Smooth muscle cell of the pulmonary artery (primary cell): ENCODE measurements at places on chromosomes 11 and 22. TPM values are rescaled to one million over a fixed set of nuclear protein-coding genes. Genes with fewer than 3 reads are reported as not detected.

Gene GGA1
- total RNA-seq, result 39.5 and 47.0 TPM in 2 replicates

Gene DDX6
- 130 and 153 TPM in 2 replicates for total RNA-seq

Gene SCN2B
- 0.03 and 0.13 TPM in 2 replicates for total RNA-seq

Gene WNT11
- 0.52 TPM in 1 of 2 replicates, not detected in the other for total RNA-seq

Gene PKP3
- total RNA-seq, result 0.56 and 0.65 TPM in 2 replicates

Gene DYNC2H1
- 53.4 and 54.2 TPM in 2 replicates for total RNA-seq

Gene MMP12
- 0.07 and 0.17 TPM in 2 replicates for total RNA-seq

Gene TSSC4
- 38.7 and 49.4 TPM in 2 replicates for total RNA-seq

Gene PRODH
- total RNA-seq, result under 0.01 and 0.03 TPM in 2 replicates

Gene CHRM1
- total RNA-seq, result not detected in 2 replicates

Gene A4GALT
- 13.0 and 41.2 TPM in 2 replicates for total RNA-seq

Gene OR8G5
- total RNA-seq, result not detected in 2 replicates

Gene OR56B1
- total RNA-seq, result not detected in 2 replicates

Gene GP1BB
- 4.3 and 5.9 TPM in 2 replicates for total RNA-seq

Gene POLD4
- total RNA-seq, result 39.9 and 47.6 TPM in 2 replicates

Gene RNF141
- 37.0 and 60.7 TPM in 2 replicates for total RNA-seq

Gene MTNR1B
- total RNA-seq, result not detected in 2 replicates

Gene PLA2G3
- not detected in 2 replicates for total RNA-seq

Gene GPHA2
- not detected in 2 replicates for total RNA-seq

Gene HTR3A
- total RNA-seq, result not detected in 2 replicates

Gene PDE2A
- 0.56 and 5.2 TPM in 2 replicates for total RNA-seq

Gene ASRGL1
- 0.23 and 0.59 TPM in 2 replicates for total RNA-seq

Gene NUP98
- total RNA-seq, result 104 and 110 TPM in 2 replicates

Gene TRIM51
- not detected in 2 replicates for total RNA-seq

Gene DKK3
- 561 and 670 TPM in 2 replicates for total RNA-seq

Gene DCHS1
- 6.6 and 52.4 TPM in 2 replicates for total RNA-seq

Gene E2F8
- 0.13 and 0.33 TPM in 2 replicates for total RNA-seq

Gene OR10D3
- not detected in 2 replicates for total RNA-seq

Gene MUC5AC
- not detected in 2 replicates for total RNA-seq

Gene FOLR1
- total RNA-seq, result not detected in 2 replicates

Gene TMEM121B
- 0.07 and 0.20 TPM in 2 replicates for total RNA-seq

Gene HOATZ
- total RNA-seq, result not detected in 2 replicates
